ENCODE measurements at places on chromosomes 1 and 21. TPM values are rescaled to one million over a fixed set of nuclear protein-coding genes. Genes with fewer than 3 reads are reported as not detected.
A peak's percentile ranks its signal among the peaks of the same experiment; 100 is the strongest.

The KIF17 gene
- total RNA-seq = 1.8 TPM

The WNT4 gene
- 0.07 TPM for total RNA-seq

The ROR1 gene
- total RNA-seq = 5.9 TPM

The OR2L3 gene
- total RNA-seq = not detected

DNA sequence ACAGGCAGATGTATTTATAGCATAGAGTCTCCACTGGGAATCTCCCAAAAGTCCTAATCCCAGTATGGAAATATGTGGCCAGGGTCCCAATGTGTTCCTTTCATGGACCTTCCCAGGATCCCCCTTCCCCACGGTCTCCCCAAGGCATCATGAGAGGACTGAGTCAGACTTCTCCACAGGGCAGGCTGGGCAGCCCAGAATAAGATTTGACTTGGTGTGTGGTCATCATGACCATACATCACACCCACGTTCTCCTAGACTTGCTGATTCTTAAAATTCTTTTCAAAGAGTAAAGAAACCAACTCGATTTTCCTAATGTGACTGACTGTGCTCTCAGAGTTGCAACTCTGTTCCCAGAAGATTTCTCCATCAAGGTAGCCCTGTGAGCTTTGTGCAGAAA lies 93.9 kb upstream of the CD34 start:
- no peak for DNase-seq

DNA sequence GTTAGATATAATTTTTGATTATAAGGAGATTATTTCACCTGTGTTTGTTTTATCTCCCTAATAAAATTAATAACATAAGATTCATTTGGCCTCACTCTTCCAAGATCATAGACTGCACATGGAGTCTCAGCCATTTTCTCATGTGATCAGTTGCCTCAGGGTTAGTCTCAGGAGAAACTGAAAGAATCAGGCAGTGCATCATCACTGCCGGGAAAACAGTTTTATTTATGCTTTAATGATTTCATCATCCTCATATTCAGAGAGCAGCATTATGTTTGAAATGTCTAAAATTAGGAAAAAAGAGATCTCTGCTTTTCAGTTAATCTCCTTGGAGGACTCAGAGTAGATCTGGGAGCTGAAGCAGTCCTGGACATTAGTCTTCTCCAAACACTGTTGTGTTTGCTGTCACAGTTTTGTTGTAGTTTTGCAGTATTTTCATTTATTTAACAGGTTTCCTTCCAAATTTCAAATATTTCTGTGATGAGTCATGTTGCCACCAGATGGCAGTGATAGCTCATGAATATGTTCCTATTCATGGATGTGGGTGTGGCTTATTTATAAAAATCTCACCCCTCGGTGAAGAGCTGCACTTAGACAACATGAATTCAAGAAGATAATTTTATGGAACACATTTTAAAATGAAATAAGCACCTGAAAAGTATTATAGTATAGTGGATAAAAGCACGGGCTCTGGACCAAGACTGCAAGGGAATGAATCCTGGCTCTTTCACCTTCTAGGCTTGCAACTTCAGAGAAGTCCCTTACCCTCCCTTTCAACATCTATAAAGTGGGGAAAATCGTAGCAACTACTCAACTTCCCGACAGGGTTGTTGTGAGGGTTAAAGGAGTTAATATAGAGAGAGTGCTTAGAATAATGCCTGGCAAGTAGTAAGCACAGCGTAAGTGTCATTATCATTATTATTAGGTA lies 31.2 kb downstream of the CHD1L start:
- DNase-seq = peak; percentile 29

DNA sequence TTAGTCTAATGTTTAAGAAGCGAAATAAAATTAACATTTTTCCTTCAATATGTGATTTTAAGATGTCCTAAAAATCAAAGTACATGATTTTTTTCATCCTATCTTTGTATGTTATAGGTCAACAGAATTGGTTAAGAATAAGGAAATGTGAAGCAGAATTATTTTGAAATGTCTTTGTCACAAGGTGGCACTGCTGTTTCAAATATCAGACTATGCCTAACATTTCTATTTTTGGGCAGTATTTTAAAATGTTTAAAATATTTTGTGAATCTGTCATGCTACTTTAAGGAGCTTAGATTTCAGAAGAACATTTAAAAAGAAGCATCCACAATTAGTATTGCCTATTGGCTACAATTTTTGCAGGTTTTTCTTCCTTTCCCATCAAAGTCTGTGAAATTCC lies 38.7 kb downstream of the AMY1C start:
- no peak for DNase-seq
